ENCODE measurements at places on chromosomes 12 and 14.

DNA sequence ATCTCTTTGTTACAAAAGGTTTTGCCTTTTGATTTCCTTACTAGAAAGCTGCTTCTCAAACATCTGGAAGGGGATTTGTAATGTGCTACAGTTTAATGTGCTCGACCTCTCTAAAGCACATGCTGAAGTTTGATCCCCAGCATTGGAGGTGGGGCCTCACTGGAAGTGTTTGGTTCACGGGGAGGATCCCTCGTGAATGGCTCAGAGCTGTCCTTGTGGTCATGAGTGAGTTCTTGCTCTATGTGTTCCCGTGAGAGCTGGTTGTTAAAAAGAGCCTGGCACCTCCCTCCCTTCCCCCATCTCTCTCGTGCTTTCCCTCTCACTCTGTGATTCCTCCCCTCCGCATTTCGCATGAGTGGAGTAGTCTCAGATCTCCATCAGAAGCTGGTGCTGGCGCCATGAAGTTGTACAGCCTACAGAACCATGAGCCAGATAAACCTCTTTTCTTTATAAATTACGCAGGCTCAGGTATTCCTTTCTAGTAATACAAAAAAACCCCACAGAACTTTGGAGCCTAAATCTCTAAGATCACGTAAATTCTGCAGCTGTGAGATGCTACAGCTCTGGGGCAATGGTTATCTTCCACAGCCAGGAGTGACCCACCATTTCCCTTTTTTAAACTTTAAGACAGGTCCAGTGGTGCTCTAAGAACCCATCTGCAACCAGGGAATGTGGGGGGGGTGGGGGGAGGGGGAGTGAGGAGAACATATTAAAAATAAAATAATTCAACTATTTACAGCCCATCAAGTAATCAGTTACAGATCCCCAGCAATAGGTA is 214.4 kb downstream of the FOXN3 start:
- no peak for DNase-seq

DNA sequence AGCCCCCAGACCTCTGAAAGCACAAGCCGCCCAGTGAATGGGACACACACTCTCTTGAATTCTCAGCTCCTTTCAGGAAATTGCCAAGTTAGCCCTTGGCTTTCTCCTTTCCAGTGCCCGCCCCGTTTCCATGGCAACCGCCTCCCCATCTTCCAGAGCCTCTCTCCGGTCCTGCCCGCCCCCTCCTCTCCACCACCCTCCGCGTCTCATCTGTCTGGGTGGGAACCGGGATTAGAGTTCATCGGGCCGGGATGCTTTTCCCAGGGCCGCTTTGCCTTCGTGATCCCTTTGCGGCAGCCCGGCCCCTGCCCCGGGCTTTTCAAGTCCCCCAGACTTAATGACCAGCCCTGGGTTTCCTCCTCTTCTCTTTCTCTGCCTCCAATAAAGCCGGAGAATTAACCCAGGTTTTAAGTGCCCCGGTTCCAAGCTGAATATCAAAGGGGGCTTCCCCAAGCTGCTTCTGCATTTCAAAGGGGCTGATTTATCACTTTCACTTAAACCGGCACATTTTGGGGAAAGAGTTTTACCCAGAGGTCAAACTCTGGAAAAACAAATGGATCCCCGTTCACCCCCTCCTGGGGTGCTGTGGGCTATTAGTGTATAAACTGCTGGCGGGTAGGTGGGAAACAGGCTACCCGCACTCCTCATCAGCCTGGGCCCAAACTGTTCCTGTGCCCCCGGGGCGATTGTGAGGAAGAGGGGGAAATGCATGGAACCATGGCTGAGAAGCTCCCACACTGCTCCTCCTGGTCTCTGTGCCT is 101.7 kb downstream of the ZFP36L1 start:
- DNase-seq, result no peak

GRCh38 chr12:25788707-25789442 is 169.6 kb upstream of the RASSF8 start:
- DNase-seq, result no peak

DNA sequence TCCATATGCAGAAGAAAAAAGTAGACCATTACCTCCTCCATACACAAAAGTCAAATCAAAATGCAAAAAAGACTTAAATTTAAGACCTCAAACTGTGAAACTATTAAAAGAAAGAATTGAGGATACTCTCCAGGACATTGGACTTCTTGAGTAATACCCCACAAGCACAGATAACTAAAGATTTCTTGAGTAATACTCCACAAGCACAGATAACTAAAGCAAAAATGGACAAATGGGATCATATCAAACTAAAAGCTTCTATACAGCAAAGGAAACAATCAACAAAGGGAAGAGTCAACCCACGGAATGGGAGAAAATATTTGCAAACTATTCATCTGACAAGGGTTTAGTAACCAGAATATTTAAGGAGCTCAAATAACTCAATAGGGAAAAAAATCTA is 427.9 kb downstream of the CCDC91 start:
- DNase-seq, result no peak

DNA sequence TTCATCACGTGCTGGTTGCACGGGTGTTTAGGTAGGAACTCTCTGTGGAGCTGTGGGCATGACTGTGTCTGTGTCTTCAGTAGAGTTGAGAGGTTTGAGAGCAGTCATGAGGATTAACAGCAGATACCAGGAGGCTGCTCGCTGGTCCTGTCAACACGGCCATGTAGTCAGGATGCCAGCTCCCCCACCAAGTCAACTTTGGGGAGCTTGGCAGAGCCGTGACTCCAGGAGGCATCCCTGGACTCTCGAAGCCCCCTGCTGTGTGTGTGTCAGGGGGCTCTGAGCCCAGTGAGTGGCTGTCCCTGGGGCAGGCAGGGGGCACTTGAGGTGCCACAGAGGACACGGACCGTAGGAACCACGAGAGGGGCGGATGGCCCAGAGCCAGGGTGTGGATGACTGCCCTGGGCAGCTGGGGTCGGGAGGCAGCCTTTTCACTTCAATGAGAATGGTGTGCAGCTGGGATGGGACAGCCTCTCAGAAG is 7.2 kb upstream of the GPR132 start:
- no peak for DNase-seq

DNA sequence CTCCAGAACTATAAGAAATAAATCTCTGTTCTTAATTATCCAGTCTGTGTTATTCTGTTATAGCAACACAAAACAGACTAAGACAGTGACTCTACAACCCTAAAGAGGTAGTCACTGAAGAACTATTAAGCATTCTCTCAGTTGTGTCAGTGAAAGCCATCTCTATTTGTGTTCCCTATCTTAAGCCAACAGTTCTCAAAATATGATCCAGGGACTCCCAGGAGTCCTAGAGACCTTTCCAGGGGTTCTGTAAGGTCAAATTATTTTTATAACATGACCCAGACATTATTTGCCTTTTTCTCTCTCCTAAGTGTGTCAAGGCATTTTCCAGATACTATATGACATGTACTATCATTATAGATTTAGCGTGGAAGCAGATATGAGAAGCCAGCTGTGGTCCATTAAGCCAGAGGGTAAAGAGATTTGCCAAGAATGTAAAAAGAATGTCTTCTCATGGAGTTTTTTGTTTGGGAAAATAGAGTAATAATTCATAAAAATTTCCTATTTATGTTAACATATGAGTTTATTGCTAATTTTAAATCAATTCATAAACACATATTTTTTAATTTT is 315.8 kb downstream of the RGS6 start:
- no peak for DNase-seq

GRCh38 chr12:74647256-74647655 is 109.6 kb downstream of the ATXN7L3B start:
- DNase-seq, result no peak
